Small intestine (tissue), 16 donors: ENCODE measurements at places on chromosomes 11 and 22. TPM values are rescaled to one million over a fixed set of nuclear protein-coding genes. Genes with fewer than 3 reads are reported as not detected.

Gene MMP27
- polyA plus RNA-seq: not detected

Gene MPPED1
- polyA plus RNA-seq: 0.01 TPM

Gene SLC22A9
- polyA plus RNA-seq: not detected

Gene TECTA
- not detected for polyA plus RNA-seq

Gene MRE11
- polyA plus RNA-seq: 2.9 TPM

Gene GAB4
- polyA plus RNA-seq: not detected

Gene CRYBB2
- not detected for polyA plus RNA-seq

Gene KLHL35
- polyA plus RNA-seq: 0.81 TPM

Gene TEX12
- polyA plus RNA-seq: not detected

Gene PARVA
- 21.3 TPM for polyA plus RNA-seq

Gene NECTIN1
- 2.7 TPM for polyA plus RNA-seq

Gene JAML
- 5.0 TPM for polyA plus RNA-seq

Gene OR10D3
- not detected for polyA plus RNA-seq

Gene OR8G1
- not detected for polyA plus RNA-seq

Gene APOL5
- polyA plus RNA-seq: not detected

Gene TRPM5
- 10.0 TPM for polyA plus RNA-seq

Gene ARCN1
- polyA plus RNA-seq: 125 TPM

Gene PRDM11
- 4.8 TPM for polyA plus RNA-seq

Gene LRRC74B
- polyA plus RNA-seq: not detected

Gene HEPHL1
- not detected for polyA plus RNA-seq

Gene OR8K3
- polyA plus RNA-seq: not detected

Gene SCUBE2
- polyA plus RNA-seq: under 0.01 TPM

Gene AP1B1
- polyA plus RNA-seq: 55.0 TPM

Gene DPP3
- 67.7 TPM for polyA plus RNA-seq

Gene MS4A7
- 13.2 TPM for polyA plus RNA-seq

Gene FGF3
- not detected for polyA plus RNA-seq

Gene SPINDOC
- 1.1 TPM for polyA plus RNA-seq

Gene HTR3A
- 5.7 TPM for polyA plus RNA-seq

Gene OR56A1
- polyA plus RNA-seq: under 0.01 TPM

Gene GRIK4
- not detected for polyA plus RNA-seq

Gene GVQW3
- polyA plus RNA-seq: 0.82 TPM

Gene RASSF10
- 3.2 TPM for polyA plus RNA-seq

Gene TEAD1
- 4.2 TPM for polyA plus RNA-seq

Gene OR52H1
- polyA plus RNA-seq: not detected

Gene NXPE4
- not detected for polyA plus RNA-seq

Gene ACRV1
- polyA plus RNA-seq: not detected
